ENCODE measurements at places on chromosomes 6 and 20.

- no peak for DNase-seq
These were observed 1.8 kb downstream of the PROCR start for GRCh38 chr20:35173576-35174192.

DNA sequence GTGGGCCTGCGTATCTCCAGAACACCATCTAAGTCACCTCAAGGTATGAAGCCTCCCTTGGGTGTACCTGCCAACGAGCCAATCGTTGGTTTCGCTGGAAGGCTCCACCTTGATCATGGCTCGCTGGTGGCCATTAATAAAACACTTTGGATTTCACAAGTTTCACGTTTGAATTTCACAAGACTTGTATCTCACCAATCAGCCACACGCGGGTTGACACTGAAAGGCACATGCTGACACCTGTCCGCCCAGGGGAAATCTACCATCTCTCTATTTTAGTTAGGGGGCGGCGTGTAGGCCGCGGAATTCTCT lies 586 bp upstream of the HMGA1 start:
- no peak for DNase-seq

DNA sequence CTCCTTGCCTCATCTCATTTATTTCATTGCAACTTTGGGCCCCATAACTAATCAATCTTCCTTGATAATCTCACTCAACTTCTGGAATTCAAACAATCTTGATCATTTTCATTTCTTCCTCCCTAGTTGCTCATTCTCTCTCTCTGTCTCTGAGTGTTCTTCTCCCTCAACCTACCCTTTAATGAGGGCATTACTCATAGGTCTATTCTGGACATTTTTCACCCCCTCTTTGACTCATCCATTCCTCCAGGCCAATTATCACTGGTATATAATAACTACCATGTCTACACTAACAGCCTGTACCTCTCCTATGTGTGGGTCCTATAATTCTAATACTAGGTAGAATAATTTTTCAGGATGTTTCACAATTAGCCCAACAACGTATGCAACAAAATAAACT lies 78.8 kb downstream of the COL21A1 start:
- no peak for DNase-seq

GRCh38 chr6:24140591-24140990 lies 14.6 kb downstream of the NRSN1 start:
- no peak for DNase-seq
